ENCODE measurements at places on chromosomes 7 and 10. TPM values are rescaled to one million over a fixed set of nuclear protein-coding genes. Genes with fewer than 3 reads are reported as not detected.

- H3K4me1 ChIP-seq = no peaks in the 10 kb centered on the region
- H3K27ac ChIP-seq = no peak overlapping the region
- no peak overlapping the region for H3K4me3 ChIP-seq
Observed at GRCh38 chr7:67251986-67252558, 255.4 kb downstream of the TYW1 start.

Gene PPP1R9A
- 38.8 TPM for total RNA-seq

DNA sequence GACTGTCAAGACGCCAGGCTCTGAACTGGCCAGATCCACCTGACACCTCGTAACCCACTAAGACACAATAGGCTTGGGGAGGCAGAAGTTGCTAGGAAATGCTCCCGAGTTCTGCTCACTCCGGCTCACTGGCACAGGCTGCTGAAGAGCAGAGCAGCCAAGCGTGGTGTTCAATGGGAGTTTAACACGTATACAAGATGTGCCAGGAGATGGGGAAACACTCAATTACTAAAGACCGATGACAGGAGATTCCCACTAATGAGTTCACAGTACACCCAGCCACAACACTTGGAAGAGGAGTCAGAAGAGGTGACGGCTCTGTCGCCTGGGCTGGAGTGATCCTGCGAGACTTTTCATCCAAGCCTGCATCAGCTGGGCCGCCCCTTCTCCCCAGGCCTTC, 303.4 kb downstream of the GFRA1 start:
- no peak overlapping the region for H3K4me3 ChIP-seq
- no peaks in the 10 kb centered on the region for H3K4me1 ChIP-seq
- no peak overlapping the region for H3K27ac ChIP-seq
- peak; percentile 55 for DNase-seq
- H3K27me3 ChIP-seq = no peaks in the 10 kb centered on the region

- H3K4me1 ChIP-seq = peaks cover 16% of the 10 kb centered on the region
- H3K36me3 ChIP-seq = peaks cover 3% of the 10 kb centered on the region
- no peaks in the 10 kb centered on the region for H3K27me3 ChIP-seq
- DNase-seq = no peak
- H3K4me3 ChIP-seq = no peak overlapping the region
- peak overlapping the region; percentile 73 for H3K27ac ChIP-seq
Observed at GRCh38 chr7:123682690-123683089, 27.0 kb downstream of the LMOD2 start.

Gene FAM180A
- total RNA-seq = 3.9 TPM

Gene DGKI
- total RNA-seq = 45.4 TPM

DNA sequence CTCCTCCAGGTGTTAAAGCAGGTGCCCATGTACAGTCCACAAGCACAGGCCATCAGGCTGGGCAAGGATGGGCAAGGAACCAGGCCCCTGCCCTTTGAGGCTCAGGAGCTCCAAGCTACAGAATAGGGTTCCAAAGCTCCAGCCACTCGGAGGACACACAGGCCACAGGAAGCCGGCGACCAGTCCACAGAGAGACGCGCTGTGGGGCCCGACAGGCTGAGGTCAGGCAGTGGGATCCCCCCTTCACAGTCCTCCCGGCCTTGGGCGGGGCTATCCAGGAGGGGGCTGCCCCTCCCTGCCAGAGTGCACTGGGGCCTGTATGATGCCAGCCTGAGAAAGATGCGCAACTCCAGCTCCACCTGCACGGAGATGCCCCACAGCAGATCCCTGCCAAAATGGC, 34.0 kb downstream of the MAD1L1 start:
- H3K4me3 ChIP-seq = no peak overlapping the region
- no peak for DNase-seq
- no peaks in the 10 kb centered on the region for H3K27me3 ChIP-seq
- no peak overlapping the region for H3K27ac ChIP-seq
- peaks cover 19% of the 10 kb centered on the region for H3K4me1 ChIP-seq

Gene AOAH
- total RNA-seq = 12.9 TPM

Gene LRMDA
- 31.7 TPM for total RNA-seq

- peak; percentile 98 for DNase-seq
- no peaks in the 10 kb centered on the region for H3K27me3 ChIP-seq
- H3K36me3 ChIP-seq = no peaks in the 10 kb centered on the region
- H3K27ac ChIP-seq = peak overlapping the region; percentile 97
Observed at GRCh38 chr10:30818010-30818660, 188.6 kb upstream of the LYZL2 start.

Gene CLCN1
- total RNA-seq = not detected
